ENCODE measurements at places on chromosomes 7 and 10.

GRCh38 chr7:38833329-38833728 is 75.7 kb downstream of the VPS41 start:
- DNase-seq: no peak

- DNase-seq: no peak
These were observed 28.3 kb downstream of the C10orf120 start for GRCh38 chr10:122671355-122671754.

- no peak for DNase-seq
These were observed 52.8 kb upstream of the IKZF1 start for GRCh38 chr7:50251765-50252164.

DNA sequence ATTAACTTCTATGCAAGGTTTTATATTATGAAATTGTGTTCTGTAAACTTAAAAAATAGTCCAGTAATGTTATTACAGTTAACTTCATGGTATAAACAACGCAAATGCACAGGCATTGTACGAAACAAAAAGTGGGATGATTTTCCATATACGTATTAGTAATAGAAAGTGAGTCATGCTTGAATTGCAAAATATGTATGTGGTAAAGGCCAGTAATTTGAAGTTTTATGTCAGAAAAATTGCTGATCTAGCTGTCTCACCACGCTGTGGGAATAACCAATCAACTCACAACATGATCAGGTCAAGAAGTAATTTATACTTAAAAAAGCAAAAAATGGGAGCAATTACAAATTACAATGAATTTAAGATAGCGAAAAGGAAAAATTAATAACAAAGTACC is 37.0 kb upstream of the GLI3 start:
- no peak for DNase-seq

DNA sequence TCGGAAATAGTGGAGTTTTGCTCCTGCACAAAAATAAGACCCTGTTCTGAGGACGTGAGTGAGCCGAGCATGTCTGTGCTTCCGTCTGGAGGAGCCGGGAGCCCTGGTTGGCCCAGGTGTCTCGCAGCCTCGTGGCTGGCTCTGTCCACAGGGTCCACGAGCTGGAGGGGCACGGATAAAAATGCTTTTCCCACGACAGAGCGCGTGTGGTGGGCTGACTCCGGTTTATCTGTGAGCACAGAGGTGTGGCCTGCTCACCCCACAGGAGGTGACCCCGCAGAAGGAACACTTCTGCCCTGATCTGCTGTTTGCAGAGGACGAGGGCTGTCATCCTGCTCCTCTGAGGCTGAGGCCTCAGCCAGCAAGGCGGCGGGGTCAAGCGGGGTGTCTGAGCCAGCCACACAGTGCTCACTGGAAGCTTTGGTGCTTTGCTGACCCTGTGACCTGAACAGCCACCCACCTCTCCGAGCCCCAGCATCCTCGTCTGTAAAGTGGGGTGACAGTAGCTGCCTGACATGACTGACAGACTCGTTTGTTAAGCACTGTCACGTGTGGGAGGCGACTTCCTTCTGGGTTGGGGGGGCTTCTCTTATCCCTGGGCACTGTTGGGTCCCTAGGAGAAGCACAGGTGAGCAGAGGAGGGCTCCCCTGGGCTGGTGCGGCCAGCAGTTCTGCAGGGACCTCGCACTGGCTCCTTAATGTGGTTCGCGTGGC is 162.5 kb downstream of the DNAJB6 start:
- no peak for DNase-seq

DNA sequence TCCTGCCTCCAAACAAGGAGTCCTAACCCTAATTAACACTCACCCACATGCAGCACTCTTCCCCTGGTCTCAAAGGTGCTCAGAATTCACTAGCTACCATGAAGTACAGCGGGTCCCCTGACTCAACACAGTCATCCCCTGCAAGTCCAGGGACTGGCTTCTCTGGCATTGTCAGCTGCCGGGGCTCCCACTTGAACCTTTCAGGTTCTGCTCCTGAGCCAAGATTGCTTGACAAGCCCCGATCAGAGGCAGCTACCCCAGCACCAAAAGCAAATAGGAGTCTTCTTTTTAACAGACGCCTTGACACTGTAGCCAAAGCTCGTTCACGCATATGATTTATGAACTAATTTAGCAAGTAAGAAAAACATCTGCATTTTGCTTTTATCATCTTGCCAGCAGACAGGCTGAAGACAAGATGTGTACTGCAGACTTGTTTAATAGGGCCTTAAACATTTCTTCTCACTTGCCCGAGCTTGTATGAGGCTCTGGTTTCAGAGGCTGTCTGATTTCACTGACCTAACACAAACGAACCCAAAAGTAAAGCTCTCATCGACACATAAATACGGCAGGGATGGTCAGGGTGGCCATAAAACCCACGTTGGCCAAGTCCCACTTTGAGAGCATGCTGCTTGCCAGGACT is 67.6 kb upstream of the ADAM12 start:
- no peak for DNase-seq

DNA sequence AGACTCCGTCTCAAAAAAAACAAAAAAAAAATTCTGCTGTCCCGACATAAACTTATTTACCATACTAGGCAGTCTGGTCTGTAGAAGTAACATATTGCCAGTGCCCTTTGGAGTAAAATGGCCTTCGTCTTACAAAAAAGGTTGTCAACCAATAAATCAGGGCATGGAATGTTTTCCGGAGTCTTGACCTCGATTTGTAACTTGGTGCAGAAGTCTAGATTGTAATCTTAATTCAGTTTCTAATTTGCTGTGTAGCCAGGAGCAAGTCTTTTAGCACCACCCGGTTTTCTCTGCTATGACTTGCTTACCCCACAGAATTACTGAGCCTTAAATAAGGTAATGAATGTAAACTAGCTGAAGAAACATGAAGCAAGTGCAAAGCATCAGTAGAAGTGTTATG is 23.2 kb downstream of the UBN2 start:
- no peak for DNase-seq

DNA sequence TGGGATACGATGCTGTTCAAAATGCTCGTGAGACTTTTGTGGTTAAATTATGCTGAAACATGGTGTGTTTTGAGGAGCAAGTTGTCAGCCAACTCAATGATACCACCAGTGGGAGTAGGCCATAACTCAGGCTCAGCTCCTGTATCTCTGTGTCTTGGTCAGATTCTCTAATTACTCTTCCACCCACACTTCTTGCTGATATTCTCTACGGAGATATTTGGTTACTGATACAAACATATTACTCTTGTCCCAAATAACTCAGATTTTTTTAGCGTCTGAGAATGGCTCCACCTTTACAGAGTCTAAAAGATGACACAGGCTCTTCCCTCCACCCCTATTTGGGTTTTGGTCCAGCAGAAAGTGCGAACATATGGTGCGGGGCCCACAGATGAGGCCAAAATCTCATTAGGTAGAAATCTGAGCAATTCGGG is 168.9 kb downstream of the PKD1L1 start:
- DNase-seq: no peak

- no peak for DNase-seq
These were observed 73.8 kb downstream of the PRPF18 start for GRCh38 chr10:13660551-13660920.

GRCh38 chr10:15370212-15370855 is 755 bp downstream of the FAM171A1 start:
- DNase-seq: no peak

DNA sequence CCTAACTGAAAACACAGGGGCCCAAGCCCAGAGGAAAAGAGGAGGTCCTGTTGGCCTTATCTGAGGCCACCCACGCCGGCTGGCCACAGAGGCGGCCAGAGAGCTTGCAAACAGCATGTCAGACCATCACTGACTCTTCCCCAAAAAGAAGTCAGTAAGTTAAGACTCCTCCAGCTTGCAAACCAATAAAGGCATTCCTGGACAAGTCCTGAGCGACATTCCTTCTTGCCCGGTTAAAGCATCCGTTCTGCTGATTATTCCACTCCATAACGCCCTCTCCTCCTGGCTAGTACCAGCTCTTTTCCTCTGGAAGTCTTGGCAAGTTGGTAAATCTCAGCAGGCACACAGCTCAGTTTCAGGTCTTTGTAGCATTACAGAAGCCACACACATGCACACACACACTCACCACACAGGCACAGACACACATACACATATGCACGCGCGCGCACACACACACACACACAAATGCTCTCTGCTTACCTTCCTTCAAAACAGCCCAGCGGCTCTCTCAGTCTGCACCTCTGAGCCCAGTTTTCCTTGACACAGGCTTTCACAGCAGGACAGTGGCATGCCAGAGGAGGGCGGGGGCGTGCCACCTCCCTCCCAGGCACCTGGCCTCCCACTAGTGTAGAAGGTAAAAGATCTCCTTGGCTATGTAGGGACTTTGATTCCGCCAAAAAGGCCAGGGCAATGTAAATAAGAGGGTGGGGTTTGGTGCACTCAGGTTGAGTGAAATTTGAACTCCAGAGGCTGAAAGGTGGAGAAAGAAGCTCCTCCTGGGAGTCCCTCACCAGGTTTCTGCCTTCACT is 201.4 kb downstream of the TNS3 start:
- no peak for DNase-seq

DNA sequence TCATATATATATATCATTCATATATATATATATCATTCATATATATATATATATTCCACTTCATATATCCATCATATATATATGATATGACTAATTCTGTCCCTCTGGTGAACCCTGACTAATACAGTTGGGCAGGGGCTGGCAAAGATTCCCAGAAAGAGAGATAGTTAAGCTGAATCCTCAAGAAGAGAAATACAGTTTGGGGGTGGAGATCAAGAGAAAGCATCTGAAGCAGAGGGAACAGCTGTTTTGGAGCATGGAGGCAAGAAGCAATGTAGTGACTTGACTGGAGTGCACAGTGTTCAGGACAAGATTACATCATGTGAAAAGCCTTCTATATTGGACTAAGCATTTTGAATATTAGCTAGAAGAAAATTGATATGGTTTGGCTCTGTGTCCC is 540.7 kb downstream of the MAGI2 start:
- no peak for DNase-seq

DNA sequence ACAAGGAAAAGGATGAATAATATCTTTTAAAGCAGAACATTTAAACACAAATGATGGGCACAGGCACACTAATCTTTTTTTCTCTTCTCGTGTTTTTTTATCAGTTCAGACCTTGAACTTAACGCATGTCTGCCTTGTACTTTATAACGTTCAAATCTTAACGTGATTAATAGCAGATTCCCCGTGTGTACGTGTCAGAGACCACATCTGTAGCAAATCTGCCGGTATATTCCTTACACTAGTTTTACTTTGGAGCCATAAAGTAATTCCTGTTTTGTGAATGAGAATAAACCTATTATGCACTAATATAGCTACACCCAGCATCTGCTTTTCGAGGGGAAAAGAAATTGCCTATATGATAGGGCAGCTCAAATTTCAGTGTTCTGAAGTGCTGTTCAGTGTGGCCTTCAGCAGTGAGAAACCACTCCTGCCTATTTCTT is 166.0 kb upstream of the TCF7L2 start:
- DNase-seq: no peak

DNA sequence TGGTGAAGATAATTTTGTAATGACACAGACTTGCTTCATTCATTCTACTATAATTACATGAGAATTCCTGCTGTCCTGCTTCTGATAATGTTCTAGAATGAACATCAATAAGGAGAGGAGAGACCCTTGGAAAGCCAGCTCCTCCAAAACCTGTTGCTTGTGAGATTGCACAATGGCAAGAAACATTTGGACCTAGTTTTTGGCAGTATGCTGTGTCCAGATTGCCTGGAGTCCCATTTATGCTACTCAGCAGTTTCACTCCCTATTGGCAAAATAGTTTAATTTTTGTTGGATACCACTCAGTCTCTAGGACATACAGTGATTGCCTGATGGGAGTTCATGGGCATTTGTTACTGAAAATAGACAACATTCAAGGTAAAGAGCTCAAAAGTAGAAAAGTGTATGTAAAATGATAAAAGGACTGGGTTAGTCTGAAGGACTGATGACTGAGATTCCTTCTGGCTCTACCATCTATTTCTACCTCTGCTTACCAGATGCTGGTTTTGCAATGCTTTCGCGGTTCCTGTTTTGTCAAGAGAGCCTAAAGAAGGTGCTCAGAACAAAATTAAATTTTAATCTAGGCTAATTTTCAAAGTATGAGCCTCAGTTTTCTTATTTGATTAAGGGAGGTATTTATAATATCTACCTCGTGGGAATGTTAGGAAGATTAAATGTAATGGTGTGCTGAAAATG is 8.0 kb upstream of the ACTR3B start:
- no peak for DNase-seq

DNA sequence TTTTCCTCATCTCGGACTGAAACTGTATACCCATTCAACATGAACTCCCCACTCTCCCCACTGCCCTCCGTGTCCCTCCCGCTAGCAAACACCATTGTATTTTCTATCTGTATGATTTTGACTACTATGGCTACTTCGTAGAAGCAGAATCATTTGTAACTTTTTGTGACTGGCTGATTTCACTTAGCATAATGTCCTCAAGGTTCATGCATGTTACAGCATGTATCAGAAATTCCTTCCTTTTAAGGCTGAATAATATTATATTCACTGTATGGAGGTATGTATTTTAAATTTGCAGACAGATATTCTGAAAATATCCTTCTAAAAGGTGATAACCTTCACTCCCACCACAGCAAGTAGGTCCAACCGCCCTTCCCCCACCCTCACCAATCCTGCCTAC is 42.9 kb upstream of the MMD2 start:
- no peak for DNase-seq

DNA sequence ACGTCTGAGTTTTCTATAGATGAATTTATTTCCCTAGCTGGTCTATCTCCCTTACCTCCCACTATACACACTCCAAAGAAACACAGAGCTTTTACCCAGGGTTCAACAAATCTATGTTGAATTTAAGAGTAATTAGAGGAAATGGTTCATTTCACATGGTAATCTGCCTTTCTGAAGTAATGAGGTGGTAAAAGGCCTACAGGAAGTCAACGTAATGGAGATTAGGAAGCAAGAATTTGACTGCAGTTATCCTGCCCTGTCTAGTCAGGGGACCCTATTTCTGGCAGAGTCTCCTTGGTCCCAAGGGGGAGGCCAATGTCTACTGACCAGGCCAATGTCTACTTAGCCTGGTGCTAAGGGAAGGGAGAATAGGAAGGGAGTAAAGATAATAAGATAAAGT is 21.4 kb upstream of the SIRT1 start:
- DNase-seq: no peak

- DNase-seq: no peak
These were observed 75.8 kb downstream of the ENO4 start for GRCh38 chr10:116925056-116925455.

All from NT2/D1 (cell line).